ENCODE measurements at places on chromosomes 2 and 18.

DNA sequence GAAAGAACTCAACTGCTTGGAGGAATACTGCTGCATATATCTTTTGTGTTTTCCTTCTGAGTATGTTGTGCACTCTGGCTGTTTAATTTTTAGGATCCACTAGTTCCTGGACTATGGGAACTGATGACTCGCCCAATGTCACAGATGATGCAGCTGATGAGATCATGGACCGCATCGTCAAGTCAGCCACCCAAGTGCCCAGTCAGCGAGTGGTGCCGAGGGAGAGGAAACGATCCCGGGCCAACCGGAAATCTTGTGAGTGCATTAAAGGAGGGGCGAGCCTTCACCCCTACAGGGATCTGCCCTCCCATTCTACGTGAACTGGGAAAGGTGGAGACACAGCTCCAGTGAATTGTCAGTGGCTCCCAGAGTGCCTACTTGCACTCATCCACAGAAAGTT, 59.6 kb downstream of the TPGS2 start:
- no peak for DNase-seq

DNA sequence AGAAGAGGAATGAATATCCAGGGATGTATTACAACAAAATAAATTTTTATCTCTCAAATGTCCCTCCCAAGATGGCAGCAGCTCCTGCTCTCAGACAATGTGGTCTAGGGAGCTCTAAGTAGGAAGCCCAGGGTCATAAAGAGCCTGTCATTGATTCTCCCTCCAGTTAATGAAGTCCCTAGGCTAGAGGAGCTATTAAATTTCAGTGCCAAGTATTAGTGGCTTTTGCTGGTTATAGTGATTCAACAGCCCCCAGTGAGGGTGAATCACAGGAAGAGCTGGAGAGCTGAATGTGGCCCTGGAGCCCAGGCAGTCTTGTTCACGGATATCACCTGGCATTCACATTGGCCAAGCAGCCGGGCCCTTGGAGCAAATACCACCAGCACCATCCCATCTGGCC, 109.8 kb upstream of the YPEL5 start:
- no peak for DNase-seq

- DNase-seq, result no peak
Measured at GRCh38 chr2:27451095-27451494, 8.9 kb downstream of the KRTCAP3 start.

DNA sequence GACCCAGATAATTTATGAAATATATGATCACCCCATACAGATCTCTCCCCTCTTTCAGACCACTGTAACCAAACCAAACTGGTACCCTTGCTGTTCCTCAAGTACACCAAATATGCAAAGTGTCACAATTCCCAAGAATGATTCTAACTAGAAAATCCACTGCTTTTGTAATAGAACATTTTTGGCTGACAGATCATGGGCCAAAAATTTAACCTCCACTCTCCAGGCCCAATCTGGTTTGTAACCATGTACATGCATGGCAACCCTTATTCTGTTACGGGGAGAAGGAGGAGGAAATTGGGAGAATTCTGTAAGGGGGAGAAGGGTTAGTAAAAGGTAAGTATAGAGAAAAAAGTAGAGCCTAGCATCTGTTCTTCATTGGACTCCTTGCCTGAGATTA, 62.0 kb downstream of the IKZF2 start:
- no peak for DNase-seq

DNA sequence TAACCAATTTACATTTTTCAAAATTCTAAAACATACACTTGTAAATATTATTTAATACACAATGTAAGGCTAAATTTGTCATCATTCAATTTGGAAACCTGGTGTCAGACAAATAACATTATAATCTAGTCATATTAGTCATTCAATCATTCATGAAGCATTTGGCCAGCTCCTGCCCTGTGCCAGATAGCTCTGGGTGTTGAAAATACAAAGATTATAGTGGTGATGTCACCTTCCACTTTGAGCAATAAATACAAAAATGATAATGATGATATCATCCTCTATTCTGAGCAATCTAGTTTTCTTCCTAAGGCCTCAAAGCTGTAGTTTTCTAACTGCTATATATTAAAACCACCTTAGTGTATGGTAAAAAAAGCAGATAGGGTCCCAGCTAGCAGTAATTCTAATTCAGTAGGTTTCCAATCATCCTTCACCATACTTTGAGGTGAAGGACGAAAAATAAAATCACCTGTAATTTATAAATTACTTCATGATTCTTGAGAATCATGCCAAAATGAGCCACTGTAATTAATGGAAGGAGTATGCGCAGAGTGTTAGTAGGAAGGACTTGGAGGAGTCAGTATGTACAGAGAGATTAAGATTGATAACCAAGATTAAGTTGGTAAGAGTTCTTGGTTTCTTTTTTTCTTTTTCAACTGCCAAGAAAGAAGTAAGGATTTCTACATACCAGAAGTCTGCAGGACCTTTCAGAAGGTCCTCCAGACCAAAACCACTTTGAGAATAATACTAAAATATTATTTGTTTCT, 23.2 kb downstream of the MEMO1 start:
- DNase-seq, result peak; percentile 12

GRCh38 chr18:29185801-29186200, 1008.9 kb upstream of the CDH2 start:
- no peak for DNase-seq

DNA sequence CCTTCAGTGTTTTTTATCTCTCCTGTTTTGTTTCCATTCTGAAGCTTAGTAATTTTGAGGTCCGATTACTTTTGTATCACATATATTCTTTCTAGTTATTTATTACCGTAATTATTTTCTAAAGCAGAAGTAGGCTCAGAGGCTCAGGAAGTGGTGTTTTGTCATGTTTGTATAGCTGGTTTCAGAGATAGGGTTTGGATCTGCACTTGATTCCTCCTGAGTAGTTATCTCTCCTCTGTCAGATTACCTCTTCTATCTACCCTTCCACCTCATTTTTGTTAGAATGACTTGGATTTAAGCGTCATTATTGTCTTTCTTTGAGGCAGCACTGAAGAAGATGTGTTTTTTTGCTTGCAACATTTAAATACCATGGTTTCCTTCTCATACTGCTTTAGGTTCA, 95.4 kb downstream of the MTA3 start:
- no peak for DNase-seq

DNA sequence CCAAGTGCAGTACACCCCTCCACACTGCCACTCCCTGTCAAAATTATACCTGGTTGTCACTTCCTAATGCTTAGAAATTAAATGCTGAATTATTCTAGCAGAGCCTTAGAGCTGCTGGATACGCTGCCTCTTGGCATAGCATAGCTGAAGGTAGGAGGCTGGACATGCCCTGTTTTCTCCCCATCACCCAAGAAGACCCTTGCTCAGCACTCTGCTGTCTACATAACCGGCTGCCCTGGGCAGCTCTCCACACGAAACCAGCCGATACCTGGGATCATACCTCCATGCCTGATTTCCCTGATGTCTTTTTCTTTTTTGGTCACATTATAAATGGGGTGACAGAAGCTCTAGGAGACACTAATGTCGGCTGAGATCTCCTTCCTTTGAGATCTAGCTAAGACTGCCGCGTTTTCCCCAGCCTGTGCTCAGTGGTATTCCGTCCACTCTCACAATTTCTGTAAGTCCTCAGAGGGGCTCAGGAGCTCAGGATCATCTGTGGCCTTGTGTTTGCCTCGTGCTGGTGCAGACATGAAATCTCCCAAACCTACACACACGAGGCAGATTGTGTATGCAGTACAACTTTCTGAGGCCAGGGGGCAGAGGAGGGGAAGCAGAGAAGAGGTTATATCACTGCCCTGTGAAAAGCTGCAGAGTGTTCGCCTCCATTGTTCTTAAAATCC, 13.5 kb upstream of the ZAP70 start:
- DNase-seq, result peak; percentile 87

DNA sequence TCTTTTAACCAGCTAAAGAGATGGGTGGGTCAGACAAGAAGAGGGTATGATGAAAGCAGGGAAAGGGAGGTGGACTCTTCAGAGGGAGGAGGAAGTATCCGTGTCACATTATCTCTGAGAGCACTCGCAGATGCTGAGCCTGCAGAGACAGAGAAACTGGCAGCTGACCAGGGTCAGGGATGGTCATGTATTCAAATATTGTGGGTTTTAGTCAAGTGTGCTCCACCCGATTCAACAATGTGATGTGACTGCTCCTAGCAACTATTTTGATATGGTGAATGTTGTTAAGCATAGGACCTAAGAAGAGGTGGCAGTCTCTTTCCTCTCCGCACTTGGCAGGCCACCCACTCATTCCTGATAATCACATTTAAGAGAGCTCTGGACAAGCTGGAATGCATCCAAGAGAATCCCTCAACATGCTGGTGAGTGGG, 1.3 kb upstream of the CLIP4 start:
- DNase-seq, result peak; percentile 85

GRCh38 chr2:182740701-182741100, 24.6 kb downstream of the DNAJC10 start:
- DNase-seq, result no peak

- DNase-seq, result peak; percentile 22
Measured at GRCh38 chr2:39732482-39732881, 46.6 kb downstream of the THUMPD2 start.

GRCh38 chr2:74021407-74021755, 36.7 kb downstream of the TET3 start:
- no peak for DNase-seq

DNA sequence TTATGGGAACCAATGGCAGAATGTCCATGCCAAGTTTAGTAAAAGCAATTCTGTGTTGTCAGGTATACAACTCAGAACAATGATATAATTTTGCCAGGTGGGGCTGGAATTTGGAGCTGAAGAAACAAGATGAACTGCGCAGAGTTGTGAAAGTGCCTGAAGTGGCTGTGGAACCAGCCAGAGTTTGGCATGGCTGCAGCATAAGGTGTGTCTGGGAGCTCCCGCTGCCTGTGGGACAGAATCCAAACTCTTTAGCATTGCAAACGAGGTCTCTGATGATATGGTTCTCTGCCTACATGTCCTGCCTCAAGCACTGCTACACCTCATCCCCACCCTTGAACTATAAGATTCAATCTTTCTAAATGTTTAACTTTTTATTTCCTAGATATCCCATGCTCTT, 909.7 kb downstream of the EPHA4 start:
- no peak for DNase-seq

DNA sequence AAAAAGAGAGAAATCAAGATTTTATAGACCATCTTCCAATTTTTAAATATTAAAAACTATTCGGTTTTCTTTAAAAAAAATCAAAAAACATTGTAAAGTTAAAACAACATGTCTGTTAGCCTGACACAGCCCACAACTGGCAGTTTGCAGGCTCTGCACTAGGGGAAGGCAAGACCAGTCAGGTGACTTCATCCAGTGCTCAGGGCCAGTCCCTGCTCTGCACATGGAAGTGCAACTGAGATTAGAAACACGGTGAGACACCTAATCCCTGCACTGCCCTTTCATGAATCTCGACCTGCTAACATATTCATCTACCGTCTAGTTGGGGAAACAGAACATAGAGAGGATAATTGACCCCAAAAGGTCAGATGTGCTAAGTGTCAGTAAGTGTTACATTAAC, 135.2 kb downstream of the BARD1 start:
- no peak for DNase-seq

DNA sequence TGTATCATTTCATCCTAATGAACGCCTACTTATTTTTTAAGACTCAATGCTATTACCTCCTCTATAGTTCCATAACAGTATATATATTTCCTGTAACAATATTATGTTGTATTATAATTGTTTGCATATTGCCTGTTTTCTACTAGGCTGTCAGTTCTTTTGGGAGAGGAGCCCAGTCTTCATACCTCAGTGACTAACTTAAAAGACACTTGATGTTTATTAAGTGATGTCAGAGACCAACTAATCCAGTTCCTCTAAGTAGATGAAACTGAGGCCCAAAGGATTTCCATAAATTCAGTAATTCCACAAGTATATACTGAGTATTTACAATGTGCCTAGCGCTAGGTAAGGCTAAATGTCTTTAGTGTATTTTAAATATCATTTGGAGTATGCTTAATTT, 48.9 kb upstream of the AAK1 start:
- peak; percentile 31 for DNase-seq

DNA sequence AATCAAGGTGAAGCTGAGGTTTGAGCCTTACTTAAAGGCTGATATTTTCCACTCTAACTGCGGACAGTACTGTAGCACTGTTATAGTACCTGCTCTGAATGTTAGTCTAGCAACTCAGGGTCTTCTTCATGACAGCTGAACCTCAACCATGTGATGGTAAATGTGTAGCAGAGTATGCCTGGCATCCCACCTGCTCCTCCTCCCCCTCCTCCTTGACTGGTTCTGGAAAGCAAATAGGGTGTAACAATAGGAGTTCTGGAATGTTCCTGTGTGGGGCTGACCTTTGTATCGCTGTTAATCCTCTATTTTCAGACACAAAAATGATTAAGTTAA, 447 bp upstream of the CCL20 start:
- no peak for DNase-seq

- no peak for DNase-seq
Measured at GRCh38 chr2:115214050-115214449, 771.6 kb downstream of the DPP10 start.

DNA sequence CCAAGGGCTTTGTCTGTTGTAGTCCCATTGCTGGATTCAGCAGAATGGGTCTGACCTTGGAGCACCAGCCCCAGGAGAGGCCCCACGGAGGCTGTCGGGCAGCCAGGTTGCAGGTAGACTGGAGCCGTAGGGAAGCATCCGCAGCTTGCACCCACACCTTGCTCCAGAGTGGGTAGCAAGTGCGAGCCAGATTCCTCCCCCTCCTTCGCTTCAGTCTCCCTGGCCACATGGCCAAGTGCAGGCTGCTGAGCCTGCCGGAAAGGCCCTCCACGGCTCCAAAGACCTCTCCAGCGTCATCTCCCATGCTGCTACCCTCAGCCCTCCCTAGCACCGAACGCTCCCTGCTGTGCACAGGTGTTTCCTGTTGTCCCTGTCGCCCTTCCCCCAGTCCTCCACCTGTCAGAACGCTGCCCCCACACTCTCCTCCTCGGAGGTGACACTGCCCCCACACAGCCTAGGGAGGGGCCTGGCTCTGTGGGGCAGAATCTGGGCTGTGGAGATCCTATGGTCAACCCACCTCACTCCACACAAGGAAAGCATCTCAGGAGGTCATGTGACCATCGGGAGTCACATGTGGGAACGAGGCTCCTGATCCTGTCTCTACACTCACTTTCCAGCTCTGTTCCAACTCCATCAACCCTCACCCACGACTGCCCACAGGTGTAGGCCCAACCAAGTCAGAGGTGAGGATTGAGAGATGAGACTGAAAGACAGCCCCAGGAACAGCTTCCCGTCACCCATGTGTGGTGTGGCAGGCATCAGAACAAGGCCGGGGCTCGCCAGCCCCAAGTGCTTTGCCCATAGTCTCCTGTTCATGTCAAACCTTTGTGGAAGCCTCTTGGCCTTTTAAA, 8.3 kb downstream of the KCNF1 start:
- peak; percentile 84 for DNase-seq

DNA sequence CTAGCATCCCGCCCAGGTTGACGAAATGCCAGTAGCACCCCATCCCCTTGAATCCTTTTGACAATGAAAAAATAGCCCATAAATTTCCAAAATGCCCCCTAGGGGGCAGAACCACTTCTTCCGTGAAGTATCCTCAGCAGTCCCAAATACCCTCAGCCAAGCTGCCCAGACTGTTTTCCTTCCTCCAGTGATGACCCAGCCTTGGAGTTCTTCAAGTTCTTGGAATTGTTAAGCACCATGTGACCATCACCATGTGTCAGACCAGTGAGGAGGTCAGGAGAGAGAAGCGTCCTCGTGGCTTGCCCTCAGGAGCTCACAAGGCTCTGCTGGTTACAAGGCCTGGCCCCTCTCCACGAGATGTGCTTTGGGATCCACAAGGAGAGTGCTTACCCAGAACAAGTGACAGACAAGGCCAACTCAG, 1.4 kb upstream of the SLC23A3 start:
- peak; percentile 58 for DNase-seq
